ENCODE measurements at places on chromosomes 11 and 22. TPM values are rescaled to one million over a fixed set of nuclear protein-coding genes. Genes with fewer than 3 reads are reported as not detected.

THAP12 gene
- total RNA-seq = 44.7 TPM

HYLS1 gene
- 1.1 TPM for total RNA-seq

ACTN3 gene
- total RNA-seq = 0.17 TPM

RFPL2 gene
- total RNA-seq = not detected

ADAMTS15 gene
- not detected for total RNA-seq

BRSK2 gene
- 0.19 TPM for total RNA-seq

SYT13 gene
- not detected for total RNA-seq

DNA sequence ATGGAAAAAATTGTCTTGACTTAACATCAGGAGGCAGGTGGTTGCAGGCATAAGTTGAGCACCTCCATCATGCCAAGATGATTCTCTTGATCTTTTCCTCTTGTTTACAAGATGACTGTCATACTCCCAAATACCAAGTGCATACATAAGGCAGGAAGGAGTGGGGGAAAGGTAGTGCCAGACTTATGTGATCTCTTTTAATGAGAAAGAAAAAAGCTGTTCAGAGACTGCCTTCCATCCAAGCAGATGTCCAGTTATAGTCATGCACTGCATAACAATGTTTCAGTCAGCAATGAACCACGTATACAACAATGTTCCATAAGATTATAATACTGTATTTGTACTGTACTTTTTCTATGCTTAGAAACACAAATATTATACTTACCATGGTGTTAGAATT, 135.7 kb downstream of the EHF start:
- no peak for DNase-seq

DNA sequence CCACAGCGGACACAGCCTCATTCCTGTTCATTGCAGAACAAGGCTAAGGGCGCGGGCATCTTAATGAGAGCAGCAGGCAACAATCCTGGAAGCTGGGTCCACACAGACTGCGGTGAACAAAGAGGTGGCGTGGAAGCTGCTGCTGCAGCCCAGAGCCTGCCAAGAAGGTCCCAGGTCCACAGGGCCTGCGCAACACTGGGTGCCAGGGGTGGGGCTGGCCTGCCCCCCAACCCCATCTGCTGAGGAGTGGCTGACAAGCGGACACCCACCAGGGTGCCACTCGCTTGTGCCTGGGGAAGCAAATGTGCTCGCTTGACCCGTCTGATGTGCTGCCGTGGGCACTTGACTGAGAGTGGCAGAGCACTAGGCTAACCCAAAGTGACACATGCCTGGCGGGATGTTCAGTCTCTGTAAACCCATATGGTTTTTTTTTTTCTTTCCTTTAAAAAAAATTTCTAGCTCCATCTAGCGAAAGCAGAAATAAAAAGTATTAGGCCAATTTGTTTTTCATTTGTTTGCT, 83.2 kb upstream of the PITPNB start:
- no peak for DNase-seq

GRCh38 chr11:76176463-76176862, 29.8 kb downstream of the WNT11 start:
- no peak for DNase-seq

DNA sequence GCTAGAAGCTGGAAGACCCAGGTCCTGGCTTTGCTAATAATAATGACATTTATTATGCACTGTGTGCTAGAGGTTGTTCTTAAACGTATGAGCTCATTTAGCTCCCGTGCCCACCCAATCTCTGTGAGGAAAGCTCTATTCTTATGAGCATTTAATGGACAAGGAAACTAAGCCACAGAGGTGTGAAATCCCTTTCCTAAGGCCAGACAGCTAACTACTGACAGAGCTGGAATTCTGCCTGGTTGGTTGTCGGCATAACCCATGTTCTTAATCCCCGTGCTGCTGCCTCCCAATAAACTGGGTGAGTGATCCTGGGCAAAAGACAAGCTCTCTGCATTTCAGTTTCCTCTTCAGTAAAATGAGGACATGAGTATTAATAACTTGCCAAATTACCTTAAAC, 49.4 kb downstream of the SNX19 start:
- no peak for DNase-seq

- no peak for DNase-seq
These were observed 629.0 kb downstream of the BRD1 start for GRCh38 chr22:49198705-49199084.

GRCh38 chr22:33766091-33766490, 154.2 kb downstream of the LARGE1 start:
- no peak for DNase-seq

- DNase-seq = no peak
These were observed 29.0 kb downstream of the C22orf31 start for GRCh38 chr22:29032584-29032983.

- no peak for DNase-seq
These were observed 110.6 kb downstream of the TP53I11 start for GRCh38 chr11:44840085-44840478.

GRCh38 chr22:38733724-38734381, 21.9 kb downstream of the SUN2 start:
- no peak for DNase-seq

DNA sequence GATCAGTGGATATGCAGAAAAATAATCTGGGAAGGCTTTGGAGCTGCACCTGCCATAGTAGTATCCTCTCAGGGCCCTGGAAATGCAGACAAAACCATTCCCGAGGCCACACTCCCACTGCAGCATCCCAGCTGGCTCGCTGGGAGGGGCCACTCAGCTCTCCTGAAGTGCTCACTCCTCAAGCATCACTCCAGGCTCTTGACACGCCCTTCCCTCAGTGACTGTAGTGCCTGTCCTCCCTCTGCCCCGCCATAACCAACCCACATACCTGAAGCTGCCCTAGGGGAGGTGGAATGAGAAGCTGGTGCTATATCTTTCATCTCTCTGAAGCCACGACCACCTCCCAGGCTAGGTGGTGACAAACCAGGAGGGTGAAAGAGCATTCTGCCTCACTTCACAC, 4.8 kb downstream of the DSCAML1 start:
- DNase-seq = no peak

All from CD8-positive, alpha-beta T cell (primary cell).